IPS DF 19.7 (cell line): ENCODE measurements at places on chromosomes 1 and 21.

- no peak for DNase-seq
These were observed 486.4 kb downstream of the PLPP3 start for GRCh38 chr1:56092684-56093570.

DNA sequence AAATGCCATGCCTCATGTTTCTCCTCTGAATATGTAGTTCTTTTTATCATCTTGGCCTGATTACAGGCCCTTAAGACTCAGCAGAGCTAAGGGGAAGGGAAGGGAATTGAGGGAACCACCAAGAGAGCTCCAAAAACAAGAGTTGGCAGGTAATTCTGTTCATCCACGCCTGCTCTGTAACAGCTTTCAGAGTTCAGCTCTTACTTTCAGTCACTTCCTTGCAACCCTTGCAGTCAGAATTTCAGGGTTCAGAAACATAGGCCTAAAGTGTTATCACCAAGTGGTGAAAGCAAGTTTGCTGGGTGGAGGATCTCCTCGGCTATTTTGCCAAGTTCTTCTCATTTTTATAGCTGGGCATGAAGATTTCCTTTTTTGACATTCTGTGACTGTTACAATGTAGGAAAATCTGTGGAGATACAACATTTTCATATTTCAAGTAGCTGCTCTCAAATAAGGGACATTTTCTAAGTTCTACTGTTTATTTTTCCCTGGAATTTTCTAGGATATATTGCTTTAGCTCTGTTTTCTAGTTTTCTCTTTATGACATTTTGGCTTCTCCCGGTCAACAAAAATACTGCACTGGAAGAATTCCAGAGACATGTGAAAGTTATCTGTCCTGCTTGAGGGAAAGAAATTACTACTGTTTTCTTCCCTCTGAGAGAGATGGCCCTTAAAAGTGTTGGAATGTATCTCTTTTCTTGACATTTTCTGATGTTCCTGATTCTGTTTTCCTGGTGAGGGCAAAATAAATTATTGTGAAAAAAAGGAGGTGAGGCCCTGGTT is 251.8 kb upstream of the ST6GALNAC5 start:
- no peak for DNase-seq

- DNase-seq: no peak
These were observed 3.4 kb downstream of the ADGRB2 start for GRCh38 chr1:31760471-31761470.

DNA sequence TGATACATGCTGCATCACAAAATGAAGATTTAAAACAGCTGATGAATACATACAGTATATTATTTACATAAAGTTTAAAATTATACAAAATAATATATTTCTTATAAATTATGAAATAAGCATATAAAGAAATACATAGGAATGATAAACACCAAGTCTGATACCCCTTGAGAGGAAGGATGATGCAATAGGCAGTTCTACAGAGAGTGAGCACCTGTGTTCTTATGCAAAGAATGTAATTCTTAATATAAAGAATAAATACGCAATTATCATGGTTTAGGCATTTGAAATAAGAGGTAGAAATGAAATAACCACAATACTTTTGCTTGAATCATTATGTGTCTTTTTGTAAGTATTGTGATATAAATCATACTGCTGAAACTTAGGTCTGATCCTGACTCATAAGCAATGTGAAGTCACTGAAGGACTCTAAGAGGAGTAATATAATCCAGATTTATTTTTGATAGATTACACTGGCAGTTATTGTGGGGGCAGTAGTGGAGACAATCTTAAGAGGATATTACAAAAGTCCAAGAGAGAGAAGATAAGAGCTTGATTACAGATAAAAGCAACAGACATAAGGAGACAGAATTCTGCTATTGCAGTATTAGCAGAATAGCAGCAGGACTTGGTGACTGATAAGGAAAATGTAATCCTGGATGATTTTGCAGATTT is 39.0 kb downstream of the TTLL7 start:
- no peak for DNase-seq

GRCh38 chr1:207059881-207060280 is 6.8 kb downstream of the PFKFB2 start:
- DNase-seq: no peak

DNA sequence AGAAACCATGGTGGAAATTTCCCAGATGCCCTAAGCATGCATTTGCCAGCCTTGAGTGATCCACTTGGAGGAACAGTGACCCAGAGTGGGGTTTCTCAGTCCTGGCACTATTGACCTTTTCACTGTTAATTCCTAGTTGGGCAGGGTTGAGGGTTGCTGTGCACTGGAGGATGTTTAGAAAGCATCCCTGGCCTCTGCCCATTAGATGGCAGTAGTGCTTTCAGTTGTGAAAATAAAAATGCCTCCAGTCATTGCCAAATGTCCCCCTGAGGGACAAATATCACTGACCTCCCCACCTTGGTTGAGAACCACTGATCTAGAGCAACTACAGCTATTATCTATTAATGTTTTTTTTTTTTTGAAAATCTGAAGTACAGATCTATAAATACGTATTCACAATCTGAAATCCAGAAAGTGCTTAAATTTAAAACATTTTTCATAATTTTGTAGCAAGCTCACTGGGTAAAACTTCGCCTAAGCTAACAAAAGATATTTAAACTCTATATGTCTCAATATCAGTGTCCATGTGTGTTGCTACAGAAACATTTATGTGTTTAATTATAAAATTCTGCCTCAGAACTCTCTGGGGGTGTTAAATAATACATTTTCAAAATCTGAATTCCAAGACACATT is 27.3 kb downstream of the F3 start:
- no peak for DNase-seq

GRCh38 chr1:3274972-3275371 is 179.5 kb upstream of the ARHGEF16 start:
- DNase-seq: no peak

- no peak for DNase-seq
These were observed 1.8 kb downstream of the LAPTM5 start for GRCh38 chr1:30755746-30756145.

GRCh38 chr1:40407453-40407852 is 33.9 kb downstream of the SMAP2 start:
- DNase-seq: no peak

GRCh38 chr1:6349254-6349943 is 44.2 kb downstream of the ACOT7 start:
- DNase-seq: no peak

DNA sequence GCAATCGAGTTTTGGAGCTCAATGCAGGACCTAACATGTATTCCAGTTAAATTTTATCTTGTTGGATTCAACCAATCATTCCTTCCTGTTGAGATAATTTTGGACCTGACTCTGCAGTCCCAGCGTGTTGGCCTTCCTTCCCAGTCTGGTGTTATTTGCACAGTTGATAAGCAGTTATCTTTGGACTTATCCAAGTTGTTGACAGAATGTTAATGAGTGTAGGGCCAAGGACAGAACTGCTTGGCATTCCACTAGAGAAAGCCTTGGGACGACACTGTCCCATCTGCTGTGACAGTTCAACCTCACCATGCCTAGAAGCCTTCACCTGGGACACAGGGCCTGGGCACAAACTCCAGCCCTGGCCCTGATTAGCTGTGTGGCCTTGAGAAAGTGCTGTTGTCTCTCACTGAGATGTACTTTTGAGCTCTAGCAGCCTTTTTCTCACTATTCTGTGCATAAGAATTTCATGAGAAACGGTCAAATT is 104.1 kb upstream of the SLC25A33 start:
- no peak for DNase-seq

- DNase-seq: no peak
These were observed 28.4 kb downstream of the SLC27A3 start for GRCh38 chr1:153803470-153804056.

DNA sequence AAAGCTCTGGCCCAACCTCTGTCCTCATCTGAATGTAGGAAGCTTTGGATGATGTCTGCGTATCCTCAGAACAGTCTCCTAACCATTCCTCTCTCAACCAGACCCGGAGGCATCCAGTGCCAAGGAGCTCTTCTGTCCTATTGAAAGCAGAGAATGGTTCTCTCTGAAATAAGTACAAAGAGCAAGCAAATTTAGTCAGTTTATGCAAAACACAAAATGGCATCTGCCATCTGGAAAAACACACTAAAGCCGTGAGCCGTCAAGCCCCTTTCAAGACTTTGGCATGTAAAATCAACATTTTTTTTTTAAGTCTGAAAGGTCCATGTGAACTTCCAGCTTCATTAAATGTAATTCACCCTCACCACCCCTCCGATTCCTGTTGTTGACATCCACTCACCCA is 21.7 kb upstream of the PROX1 start:
- no peak for DNase-seq

DNA sequence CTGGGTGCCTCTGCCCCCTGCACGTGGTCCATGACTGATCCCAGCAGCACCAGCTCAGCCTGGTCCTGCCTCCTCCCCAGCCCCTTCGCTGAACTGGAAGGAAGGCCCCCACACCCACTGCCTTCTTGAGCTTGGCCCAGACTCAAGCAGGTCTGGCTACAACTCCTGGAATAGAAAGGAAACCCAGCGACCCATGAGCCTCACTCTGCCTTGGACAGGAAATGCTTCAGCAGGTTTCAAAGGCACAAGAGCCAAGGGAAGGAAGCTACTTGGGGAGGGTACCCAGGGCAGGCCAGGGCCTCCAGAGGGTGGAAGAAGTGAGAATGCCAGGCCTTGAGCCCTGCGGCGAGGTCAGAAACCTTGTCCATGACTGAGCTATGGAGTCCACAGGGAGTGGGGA is 35.9 kb upstream of the RD3 start:
- no peak for DNase-seq

DNA sequence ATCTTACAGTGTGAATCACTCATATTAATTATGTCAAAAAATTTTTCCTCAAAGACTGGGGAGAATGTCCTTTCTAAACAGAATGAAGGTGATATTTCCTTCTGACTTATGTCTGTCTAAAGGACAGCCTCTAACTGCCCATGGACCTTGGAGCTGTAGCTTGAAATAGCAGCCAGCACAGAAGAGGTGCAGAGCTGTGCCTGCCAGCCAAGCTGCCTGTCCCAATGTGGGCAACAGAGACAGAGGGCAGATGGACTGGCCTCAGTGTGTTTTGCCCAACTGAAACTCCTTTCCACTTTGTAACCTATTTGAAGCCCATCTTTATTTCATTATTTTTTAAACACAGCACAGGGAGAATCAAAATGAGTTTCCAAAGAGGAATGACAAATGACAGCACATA is 97.6 kb upstream of the DYNLT5 start:
- DNase-seq: no peak

- DNase-seq: no peak
These were observed 193.5 kb downstream of the PAPPA2 start for GRCh38 chr1:176656257-176656995.

DNA sequence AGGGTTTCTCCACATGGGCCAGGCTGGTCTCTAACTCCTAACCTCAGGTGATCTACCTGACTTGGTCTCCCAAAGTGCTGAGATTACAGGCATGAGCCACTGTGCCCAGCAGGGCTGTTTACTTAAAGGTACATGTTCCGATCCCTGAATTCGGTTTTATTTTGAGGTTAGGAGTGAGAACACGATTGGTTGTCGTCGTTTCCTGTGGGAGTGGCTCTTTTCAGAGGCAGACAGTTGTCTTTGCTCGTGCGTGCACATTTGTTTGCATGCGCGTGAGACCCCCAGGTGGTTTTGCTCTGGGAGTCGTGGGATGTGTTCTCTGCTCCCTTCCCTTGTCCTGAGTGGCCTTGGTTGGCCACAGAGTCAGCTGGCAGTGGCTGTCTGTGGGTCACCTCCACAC is 60.2 kb downstream of the SKI start:
- no peak for DNase-seq

GRCh38 chr1:67556297-67556900 is 126.2 kb upstream of the SERBP1 start:
- DNase-seq: no peak

DNA sequence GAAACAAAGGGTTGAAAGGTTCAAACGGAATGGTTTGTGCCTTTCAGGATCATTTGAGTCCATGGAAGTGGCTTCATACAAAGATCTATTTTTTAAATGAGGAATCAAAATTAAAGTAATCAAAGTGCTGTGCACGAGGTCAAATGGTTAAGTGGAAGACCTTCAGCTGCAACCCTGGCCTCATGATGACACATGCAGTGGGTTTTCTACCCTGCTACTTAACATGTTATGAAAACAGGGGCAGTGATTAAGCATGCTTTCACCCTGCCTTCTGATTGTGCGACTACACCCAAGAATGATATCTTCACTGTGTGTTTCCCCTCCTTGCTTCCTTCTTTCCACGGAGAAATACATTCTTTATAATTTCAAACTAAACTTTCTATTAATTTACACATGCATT is 604.2 kb downstream of the LRRIQ3 start:
- DNase-seq: no peak

- DNase-seq: no peak
These were observed 250.6 kb downstream of the FMN2 start for GRCh38 chr1:240342251-240342625.

GRCh38 chr1:75808921-75809320 is 12.2 kb downstream of the MSH4 start:
- no peak for DNase-seq

GRCh38 chr1:1161683-1162079 is 12.0 kb upstream of the TTLL10 start:
- no peak for DNase-seq

GRCh38 chr1:226945106-226945857 is 5.2 kb downstream of the COQ8A start:
- no peak for DNase-seq

DNA sequence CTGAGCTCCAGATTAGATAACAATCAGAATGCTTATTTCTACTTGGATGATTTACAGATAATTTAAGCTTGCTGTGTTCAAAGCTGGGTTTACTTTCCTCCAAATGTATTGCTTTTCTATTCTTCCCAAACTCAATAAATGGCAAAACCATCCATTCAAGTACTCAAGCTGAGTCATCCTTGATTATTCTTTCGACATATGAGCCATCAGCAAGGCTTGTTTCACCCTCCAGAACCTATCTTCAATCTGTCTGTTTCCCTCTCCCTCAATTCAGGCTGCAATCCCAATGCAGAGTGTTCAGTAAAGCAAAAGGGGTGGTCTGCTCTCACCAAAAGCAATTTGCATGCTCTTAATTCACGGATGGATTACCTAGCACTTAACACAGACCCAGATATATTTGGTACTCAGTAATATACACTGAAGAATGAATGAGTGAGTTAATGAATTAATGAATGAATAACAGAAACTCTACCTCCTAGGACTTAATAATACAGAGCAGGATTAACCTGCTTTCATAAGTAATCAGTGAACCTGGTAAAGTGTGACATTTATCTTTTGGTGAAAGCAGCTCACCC is 41.9 kb downstream of the DDR2 start:
- DNase-seq: no peak

- DNase-seq: no peak
These were observed 5.9 kb upstream of the BRWD1 start for GRCh38 chr21:39319251-39319756.

DNA sequence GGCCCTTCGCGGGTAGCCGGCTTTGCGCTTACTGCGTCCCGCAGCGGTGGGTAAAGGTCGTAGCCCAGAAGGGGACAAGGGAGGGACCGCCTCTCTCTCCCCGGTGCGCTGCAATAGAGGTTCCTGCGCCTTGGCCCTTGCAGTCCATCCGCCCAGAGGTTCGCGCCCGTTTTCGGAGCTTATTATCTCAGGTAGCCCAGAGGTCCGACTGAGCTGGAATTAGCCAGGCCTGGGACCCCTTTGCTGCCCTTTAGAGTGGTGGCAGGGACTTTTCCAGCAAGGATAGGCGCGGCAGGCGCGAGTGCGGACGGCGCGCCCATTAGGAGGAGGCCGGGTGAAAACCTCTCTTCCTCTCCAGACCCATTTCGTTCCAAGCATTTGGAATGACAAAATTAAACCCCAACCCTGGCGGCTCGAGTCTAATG is 5.0 kb downstream of the LHX4 start:
- no peak for DNase-seq
